ENCODE measurements at places on chromosomes 1 and 21.

DNA sequence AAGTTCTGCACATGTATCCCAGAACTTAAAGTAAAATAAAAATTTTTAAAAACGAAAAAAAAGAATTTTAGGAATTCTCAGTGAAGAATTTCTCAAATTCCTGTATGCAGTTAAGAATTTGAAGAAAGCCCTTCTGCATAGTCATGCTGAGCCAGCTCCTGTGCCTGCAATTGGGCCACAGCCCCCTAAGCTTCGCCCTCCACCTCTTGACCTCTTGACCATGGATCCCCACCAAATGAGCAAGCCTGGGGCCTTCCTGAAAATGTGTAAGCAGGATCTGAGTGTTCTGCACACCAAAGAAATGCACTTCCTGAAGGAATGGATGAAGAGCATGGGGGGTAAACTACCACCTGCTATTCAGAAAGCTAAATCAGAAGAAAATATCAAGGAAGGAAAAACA is 52.0 kb downstream of the NBPF6 start:
- no peak for DNase-seq

- no peak for DNase-seq
Measured at GRCh38 chr1:115089420-115090185, at the start of gene TSPAN2. TSPAN2 (minus strand) TSS chr1:115089503; CDS start chr1:115089432, 71 bp downstream.

GRCh38 chr1:214386747-214387146 is 105.8 kb downstream of the SMYD2 start:
- DNase-seq = no peak

GRCh38 chr1:37059346-37059745 is 25.0 kb upstream of the GRIK3 start:
- no peak for DNase-seq

DNA sequence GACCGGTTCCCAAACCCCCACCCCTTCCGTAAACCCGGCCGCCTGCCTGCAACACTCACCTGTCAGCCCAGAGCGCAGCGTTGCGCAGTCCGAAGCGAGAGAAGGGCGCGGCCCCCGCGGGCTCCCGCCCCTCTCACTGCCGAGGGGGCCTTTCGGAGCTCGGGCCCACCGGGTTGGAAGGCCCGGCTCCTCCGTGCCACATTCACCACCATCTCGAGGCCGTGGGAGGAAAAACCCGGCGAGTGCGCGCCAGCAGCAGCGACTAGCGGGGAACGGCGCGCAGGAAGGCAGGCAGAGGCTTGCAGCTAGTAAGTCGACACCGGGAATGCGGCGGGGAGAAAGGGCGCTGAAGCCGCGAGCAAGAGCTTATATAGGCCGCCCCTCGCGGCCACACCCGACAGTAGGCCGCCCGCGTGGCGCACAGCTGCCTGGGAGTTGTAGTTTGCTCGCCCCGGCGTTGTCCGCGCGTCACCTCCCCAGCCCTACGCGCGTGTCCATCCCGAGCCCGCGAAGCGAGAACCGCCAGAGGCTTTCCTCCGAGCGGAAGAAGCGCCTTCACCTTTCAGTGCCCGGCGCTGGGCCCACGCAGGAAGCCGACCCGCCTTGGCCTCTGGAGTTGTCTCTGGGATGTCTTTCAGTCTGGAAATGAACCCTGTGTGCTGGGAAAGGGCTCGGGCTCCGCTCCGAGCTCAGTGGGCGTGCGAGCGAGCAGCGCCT is 10.4 kb upstream of the RAB42 start:
- peak; percentile 93 for DNase-seq

- no peak for DNase-seq
Measured at GRCh38 chr1:41626616-41627375, 142.3 kb upstream of the EDN2 start.

DNA sequence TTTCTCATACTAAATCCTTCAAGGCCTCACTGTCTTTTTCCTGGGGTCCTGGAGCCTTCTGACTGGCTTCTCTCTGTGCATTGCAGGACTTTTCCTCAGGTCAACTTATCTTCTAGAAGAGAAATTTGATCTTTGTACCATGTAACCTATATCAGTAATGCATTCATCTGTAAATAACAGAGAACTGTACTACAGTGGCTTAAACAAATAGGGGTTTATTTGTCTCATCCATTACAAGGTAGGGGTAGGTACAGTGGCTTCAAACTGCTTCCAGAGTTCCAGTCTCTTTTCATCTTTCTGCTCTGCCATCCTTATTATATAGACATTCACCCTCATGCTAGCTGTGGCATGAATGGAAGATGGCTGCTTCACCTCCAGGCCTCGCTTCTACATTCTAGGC is 29.5 kb upstream of the GTF2B start:
- DNase-seq = no peak

DNA sequence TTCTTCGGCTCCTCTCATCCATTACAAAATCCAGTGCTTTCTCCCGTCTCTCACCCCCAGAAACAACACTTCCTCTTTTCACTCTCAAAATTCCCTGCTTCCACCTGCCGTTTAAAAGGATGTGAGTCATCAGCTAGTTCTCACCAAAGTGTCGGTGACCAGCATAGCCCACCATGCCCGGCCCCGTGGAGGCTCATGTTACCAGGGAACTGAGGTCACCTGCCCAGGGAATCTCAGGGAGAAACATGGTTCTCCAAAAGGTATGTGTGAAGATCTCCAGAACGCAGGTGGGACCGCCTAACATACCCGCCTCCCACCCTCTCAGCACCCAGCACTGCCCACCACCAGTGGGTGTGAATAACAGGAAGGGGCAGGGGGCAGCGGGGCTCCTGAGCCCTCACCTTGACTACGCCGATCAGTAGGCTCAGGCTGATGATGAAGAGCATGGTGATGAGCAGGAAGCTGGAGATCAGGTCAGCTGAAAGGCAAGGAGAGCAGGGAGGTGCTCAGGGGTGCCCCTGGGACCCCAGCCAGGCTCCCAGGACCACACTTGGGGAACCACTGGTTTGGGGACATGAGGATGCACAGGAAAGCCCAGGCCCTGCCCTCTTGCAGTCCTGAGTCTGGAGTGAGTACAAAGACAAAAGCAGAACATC is 16.2 kb downstream of the LAPTM5 start:
- DNase-seq = no peak

GRCh38 chr1:147809236-147809635 is 48.8 kb upstream of the GJA5 start:
- no peak for DNase-seq

GRCh38 chr21:32958288-32959002 is 67.3 kb upstream of the OLIG2 start:
- DNase-seq = no peak

DNA sequence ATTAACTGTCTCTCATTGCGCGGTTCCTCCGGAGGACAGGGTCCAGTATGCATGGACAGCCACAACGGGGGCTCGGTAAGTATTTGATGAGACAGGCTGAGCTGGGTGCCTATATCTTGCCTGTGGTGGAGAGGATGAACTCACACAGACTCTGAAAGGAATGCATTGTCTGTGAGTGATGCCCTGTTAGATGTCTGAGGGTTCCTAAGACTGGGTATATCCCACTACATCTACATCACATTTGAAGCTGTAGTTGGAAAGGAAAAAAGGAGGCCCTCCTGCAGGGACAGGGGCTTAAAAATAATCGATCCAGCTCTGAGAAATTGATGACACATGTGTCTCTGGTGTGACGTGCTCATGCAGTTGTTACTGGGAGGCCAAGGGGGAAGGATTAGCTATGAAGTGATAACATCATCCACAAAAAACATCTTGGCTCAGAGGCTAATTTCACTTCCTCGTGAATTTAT is 1.9 kb downstream of the ADARB1 start:
- DNase-seq = no peak

- DNase-seq = no peak
Measured at GRCh38 chr21:23968008-23968407, 1639.3 kb downstream of the MRPL39 start.

- no peak for DNase-seq
Measured at GRCh38 chr1:193519922-193520321, 333.5 kb upstream of the B3GALT2 start.

GRCh38 chr1:207398986-207399385 is 55.1 kb upstream of the CR2 start:
- DNase-seq = no peak

DNA sequence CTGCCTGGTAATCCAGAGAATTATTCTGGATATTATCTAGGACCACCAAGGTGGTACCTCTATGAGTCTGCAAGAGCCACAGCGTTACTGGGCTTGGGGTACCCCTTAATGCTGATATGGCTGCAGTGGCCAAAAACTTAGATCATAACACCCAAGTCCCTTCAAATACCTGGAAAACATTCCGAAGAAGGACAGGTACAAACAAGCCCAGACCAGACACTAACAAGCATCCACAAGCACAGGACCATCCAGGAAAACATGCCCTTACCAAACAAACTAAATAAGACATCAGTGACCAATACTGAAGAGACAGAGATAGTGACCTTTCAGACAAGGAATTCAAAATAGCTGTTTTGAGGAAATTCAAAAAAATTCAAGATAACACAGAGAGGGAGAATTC is 2.9 kb downstream of the C1orf105 start:
- DNase-seq = no peak

- DNase-seq = no peak
Measured at GRCh38 chr1:162003830-162004215, 19.8 kb downstream of the OLFML2B start.

DNA sequence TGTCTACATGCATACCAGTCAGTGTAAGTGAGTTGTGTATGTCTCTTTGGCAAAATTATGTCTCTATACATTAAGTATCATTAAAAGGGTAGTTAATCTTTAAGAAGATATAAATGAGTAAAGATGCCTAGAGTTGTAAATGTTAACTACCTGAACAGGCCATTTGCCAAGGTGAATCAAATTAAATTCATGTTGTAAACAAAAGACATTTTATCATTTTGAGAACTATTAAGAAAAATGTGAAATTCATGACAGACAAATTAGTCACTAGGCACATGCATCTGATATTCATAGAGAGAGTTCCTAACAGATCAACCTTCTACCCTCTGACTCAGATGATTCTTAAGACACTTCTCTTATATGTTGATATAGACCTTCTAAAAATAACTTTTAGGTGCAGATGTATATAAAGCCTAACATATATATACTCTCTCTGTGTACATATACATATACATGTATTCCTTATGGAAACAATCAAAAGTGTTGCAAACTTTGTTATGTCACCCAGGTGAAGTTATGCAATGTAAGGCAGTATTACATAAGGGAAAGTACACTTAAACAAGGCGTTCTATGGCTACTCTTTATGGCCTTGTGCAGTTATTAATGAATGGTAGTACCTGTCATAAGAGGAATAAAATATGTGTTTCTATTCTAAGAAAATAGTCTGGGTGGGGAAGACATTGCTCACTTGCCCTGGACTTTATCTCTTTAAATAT is at the start of gene TMPRSS15:
Gene TMPRSS15, minus strand, starts transcription at position 51 of the 716 bp plus-strand sequence. CDS start 163 bp downstream, outside the sequence.
- no peak for DNase-seq

GRCh38 chr1:204990059-204990664 is 52.9 kb upstream of the CNTN2 start:
- no peak for DNase-seq

GRCh38 chr1:35448344-35448801 is 108.8 kb downstream of the KIAA0319L start:
- no peak for DNase-seq

DNA sequence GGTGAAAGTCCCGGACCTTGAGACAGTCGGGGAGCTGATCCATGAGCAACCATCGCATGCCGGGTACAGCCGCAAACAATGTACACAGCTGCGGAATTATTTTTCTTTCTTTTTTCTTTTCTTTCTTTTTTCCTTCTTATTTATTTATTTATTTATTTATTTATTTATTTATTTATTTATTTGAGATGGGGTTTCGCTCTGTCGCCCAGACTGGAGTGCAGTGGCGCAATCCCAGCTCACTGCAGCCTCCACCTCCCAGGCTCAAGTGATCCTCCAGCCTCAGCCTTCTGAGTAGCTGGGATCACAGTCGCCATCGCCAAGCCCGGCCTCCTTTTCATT is 2.6 kb upstream of the PERM1 start:
- DNase-seq = no peak

- DNase-seq = no peak
Measured at GRCh38 chr21:38322311-38322950, 65.6 kb downstream of the KCNJ15 start.

GRCh38 chr1:70656361-70656760 is 245.3 kb downstream of the CTH start:
- no peak for DNase-seq

GRCh38 chr1:84255582-84255981 is 45.9 kb upstream of the SAMD13 start:
- DNase-seq = no peak

DNA sequence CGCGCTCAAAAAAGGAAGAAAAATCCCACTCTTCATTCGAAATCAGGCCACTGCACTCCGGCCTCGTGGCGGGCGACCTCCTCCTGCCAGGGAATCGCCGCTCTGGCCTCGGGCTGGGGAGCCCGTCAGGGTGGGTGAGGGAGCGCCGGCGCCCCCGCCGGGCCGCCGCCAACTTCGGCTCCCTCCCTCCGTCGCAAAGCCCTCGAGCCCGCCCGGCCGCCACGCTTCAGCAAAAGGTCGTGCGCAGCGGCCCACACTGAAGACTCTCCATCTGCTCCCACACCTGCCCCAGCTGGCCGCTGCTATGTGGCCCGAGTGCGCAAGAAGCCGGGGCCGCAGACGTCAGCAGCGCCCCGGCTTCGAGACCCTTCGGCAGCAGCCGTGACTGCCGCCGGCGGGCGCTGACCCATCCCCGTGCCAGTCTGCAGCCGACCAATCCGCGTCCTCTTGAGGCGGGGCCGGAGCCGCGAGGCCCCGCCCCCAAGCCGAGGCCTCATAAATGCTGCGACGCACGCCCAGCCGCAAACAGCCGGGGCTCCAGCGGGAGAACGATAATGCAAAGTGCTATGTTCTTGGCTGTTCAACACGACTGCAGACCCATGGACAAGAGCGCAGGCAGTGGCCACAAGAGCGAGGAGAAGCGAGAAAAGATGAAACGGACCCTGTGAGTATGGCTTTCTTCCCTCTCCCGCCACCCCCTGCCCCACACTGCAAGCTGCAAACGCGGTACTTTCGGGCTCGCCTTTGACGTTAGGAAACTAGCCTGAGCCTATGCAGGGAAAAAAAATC is at the start of gene RGS2:
Gene RGS2, plus strand, starts transcription at position 522 of the 789 bp plus-strand sequence. Its CDS starts 33 bp downstream, at position 555.
- DNase-seq = peak; percentile 83

DNA sequence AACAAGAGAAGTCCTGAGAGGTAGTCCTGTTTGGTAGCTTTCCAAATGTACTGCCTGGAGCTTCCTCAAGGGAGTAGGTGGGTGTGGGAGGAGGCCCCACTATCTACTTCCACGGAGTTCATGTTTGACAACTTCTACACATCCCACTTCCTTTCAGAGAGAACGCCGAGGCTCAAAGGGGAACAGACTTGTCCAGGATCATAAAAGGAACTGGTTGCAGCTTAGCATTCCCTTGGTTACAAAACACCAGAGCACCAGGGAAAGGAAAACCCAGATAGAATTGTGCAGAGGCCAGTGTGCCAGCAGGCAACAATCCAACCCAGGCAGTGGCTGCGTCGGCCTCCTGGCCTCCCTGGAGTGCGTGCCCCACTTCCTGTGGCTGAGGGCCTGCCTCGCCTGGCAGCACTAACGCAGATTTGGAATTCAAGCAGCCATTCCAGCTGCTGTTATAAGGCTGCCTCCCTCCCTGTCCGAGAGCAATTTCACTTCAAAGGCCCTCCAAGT is 4.2 kb upstream of the RAP1GAP start:
- no peak for DNase-seq

DNA sequence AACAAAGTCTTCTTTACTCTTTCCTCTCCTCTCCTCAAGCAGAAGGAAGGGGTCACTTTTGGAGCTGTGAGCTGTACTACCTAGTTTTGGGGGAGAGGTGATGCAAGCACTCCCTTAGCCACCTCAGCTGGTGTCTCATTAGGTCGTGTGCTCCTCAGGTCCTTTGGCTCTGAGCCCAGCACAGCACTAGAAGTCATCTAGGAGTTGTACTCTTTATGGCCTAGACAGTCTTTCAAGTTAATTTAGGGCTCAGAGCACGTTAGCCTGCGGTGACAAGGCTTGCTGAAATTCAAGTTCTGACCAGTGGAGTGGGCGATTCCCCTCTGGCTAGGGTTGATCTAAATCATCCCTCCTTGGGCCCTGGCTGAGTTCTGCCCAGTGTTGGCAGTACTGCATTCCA is 48.0 kb upstream of the WDR26 start:
- no peak for DNase-seq

Data from GM18507 (cell line).